ENCODE measurements at places on chromosomes 12 and 14.

- DNase-seq, result peak; percentile 44
Observed at GRCh38 chr14:103334644-103335622, 896 bp downstream of the EIF5 start.

DNA sequence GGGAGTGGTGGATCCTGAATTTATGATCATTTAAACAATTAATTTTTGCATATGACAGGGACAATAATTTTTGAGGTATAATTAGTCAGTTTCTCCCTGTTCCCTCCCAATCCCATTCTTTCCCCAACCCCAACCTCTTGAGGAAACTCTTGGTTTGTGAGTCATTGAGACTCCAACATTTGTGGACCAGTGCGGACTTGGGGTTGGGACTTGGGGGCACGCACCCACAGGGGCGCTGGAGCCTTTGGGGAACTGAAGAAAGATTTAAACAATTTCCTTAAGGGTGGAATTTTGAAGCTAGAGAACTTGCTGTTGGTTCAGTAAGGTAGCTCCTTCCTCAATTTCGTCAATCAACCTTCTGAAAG lies 17.4 kb upstream of the PTGR2 start:
- DNase-seq, result no peak

GRCh38 chr12:53495903-53496751 lies 3.1 kb downstream of the MAP3K12 start:
- peak; percentile 85 for DNase-seq

DNA sequence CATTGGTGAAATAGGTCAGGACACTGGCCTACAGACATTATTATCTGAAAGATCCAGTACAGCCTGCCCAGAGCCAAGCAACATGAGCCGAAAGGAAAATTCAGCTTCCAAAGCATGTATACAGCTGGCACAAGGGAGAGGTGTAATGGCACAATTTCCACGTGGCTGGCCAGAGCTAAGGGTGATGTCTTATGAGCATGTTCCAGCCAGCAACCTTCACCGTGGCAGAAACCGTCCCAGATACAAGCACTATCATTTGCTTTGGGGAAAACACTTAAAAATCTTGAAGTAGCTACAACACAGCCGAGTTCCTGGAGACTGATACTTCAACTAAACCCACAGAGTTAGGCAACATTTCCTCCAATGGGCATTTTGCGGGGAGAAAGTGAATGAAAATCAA lies 44.5 kb downstream of the CORO1C start:
- no peak for DNase-seq

DNA sequence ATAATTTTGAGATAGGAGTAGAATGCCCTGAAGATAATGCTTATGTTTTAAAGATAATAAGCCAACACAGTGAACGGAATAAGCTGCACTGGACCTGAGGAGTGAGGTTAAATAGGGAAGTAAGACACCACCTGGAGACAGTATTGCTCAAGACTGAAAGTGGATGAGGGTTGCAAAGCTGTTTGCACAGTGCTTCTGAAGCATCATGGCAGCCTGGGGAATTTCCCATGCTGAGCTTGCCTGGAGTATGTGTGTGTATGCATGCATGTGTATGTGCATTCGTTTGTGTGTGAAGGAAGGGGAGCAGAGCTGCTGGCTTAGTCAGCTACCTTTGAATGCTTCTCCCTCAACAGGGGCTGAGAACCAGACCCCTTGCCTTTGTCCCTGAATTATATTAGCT lies 35.8 kb downstream of the BHLHE41 start:
- DNase-seq, result no peak

GRCh38 chr12:61546296-61546695 lies 713.9 kb upstream of the USP15 start:
- DNase-seq, result peak; percentile 9

GRCh38 chr12:6764011-6764828 lies 1.9 kb upstream of the PTMS start:
- peak; percentile 99 for DNase-seq

DNA sequence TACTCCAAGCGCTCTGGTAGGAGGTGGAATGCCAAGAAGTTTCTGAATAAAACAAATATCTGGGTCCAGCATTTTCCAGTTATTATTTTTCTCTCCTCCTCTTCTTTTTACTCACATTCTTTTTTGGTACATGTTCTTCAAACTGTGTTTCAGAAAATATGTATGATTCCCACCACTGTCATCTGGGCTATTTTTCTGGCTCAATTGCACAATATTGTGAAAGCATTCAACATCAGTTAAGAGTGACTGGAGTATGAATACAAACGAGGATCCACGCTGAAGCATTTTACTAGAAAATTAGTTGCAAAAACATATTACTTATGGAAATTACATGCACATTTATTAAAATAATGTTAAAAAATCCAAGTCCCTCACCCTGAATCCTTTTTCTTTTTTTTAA lies 61.5 kb downstream of the KCNMB4 start:
- no peak for DNase-seq

GRCh38 chr12:76878099-76878898 lies 520 bp downstream of the CSRP2 start:
- peak; percentile 57 for DNase-seq

DNA sequence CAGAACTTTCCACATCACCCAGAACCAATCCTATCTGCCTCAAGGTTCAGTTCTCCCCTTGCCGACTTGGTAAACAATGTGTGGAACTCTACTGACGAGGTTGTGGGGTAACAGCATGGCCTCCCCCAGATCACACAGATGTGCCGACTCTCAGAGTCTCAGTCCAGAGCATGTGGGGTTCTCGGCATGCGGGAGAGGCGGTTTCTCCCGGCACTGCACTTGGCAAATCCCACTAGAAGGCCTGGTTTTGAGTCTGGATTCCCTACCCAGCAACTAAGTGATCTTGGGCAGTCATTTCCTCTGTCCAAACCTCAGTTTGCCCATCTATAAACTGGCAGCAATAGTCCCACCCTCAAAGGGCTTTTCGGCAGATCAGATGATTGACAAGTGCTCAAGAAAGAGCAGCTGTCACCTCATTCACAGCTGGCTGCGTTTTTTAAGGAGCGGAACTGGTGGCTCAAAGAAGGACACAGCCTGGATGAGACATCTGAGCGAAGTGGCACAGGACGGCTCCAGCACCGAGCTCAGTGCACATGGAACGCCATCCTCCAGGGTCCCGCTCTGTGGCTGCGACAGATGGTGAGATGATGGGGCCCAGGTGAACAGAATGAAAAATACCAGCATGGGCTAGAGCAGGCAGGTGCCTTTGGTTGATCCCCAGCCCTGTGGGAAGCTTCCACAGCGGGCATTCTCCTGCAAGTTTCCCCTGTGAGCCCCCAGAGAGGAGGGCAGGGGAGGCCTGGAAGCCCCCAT lies 7.3 kb downstream of the TESC start:
- DNase-seq, result no peak

- DNase-seq, result no peak
Observed at GRCh38 chr14:105605464-105606304, 79.3 kb downstream of the TMEM121 start.

GRCh38 chr12:49692851-49693250 lies 14.4 kb downstream of the FMNL3 start:
- DNase-seq, result no peak

- no peak for DNase-seq
Observed at GRCh38 chr14:65604936-65605335, 192.4 kb downstream of the FUT8 start.

GRCh38 chr12:98828802-98829600 lies 183.9 kb downstream of the APAF1 start:
- DNase-seq, result no peak

DNA sequence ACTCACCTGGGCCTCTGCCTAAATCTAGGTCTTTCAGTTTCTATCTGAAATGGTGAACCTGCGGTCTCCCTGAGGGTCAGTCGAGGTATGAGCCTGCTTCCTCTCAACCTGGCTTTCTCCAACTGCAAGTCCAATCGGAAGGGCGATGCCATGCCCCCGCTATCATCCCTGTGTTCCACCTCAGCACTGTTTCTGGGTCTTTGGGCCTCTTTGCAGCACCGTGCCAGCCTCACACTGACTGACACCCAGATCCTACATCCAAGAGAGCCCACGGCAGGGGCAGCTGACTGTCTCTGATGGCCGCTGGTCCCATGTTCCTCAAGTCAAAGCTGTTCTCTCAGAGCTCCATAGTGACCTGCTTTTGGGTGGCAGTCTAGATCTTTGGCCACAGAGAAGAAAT lies 120.7 kb downstream of the PAPOLA start:
- DNase-seq, result no peak

- DNase-seq, result no peak
Observed at GRCh38 chr12:54984658-54985376, at the start of gene TESPA1. Gene TESPA1, minus strand, starts transcription at chr12:54984762. Its CDS starts 10,200 bp downstream, at chr12:54974562.

GRCh38 chr14:37230551-37231194 lies 32.9 kb downstream of the MIPOL1 start:
- no peak for DNase-seq

DNA sequence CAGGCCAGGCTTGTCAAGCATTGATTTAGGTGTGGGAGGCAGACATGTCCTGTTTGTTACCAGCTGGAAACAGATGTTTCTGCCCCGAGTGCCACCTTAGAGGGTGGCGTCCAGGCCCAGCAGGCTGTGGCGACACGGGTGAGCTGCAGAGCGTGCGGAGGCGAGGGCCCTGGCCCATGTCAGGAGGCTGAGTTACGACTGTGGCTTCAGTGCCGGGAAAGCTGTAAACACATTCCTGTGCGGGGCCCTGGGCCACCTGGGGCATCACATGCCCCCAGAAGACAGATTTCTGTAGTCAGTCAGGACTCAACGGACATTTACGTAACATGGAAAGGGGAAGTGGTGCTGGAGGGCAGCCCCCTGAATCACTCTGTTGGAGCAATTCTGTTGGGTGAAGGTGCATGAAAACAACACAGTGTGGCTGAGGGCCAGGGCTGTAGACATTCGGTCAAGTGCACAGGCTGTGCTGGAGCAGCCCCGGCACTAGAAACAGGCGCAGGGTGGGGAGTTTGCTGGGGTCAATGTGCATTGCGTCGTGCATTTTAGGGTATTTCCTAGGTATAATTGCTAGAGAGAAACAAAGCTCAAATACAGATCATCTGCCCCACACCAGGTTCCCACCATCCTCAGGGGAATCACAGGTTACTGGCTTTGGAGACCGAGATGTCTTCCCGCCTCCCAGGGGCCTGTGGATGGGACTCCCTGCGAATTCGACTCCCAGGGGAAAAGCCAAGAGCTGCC lies 291.8 kb downstream of the TMEM121 start:
- no peak for DNase-seq

DNA sequence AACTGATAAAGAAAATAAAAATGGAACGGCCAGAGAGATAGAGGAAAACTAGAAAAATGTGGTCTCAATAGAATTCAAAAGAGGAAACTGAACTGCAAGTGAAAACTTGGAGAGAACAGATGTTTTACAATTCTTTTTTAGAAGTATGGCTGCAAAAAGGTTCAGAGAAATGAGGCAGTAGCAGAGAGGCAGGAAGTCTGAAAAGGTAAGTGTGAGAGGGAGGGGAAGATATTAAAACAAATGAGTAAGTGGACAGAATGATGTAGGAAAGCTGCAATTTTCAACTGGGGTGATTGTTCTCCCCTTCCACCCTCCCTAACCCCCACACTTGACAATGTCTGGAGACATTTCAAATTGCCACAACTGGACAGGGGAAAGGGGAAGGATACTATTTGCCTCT lies 12.9 kb downstream of the BTBD7 start:
- no peak for DNase-seq

DNA sequence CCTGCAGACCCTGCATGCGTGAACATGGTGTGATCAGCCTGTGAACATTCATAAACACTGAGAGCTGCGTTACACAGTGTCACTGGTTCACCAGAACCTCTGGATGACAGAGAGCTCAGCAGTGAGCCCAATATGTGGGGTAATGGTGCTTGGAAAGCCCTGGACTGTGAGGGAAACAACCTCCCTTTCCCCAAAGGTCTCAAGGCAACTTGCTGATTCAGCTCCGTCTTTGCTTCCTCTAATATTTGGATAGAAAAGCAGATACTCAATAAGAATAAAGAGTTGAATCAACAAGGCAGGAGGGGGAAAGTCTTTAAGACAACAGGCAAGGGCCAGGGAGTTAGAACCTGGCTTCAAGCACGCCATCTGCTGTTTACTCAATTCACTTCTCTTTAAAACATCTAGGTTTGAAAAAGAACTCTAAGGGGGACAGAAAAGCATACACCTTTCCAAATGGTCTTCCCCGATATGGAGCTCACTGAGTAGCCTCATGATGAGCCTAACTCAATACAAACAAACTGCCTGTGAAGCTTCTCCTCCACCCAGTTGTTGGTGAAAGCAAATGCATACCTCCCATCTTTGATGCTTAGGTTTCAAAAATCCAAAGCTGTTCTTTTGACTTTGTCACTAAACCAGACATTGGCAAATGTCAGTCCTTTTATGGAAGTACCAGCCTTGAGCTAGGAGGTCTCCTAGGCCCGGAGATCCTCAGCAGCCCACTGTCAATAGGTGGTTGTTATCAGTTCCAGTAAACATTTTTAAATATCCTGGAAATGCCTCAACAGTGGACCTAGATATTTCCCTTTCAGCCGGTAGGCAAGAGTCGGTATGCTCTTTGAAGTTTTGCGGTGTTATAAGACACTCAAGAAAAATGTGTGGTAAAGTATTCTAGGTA lies 76.1 kb downstream of the SAMD4A start:
- DNase-seq, result no peak
